ENCODE measurements at places on chromosomes 12 and 14.

DNA sequence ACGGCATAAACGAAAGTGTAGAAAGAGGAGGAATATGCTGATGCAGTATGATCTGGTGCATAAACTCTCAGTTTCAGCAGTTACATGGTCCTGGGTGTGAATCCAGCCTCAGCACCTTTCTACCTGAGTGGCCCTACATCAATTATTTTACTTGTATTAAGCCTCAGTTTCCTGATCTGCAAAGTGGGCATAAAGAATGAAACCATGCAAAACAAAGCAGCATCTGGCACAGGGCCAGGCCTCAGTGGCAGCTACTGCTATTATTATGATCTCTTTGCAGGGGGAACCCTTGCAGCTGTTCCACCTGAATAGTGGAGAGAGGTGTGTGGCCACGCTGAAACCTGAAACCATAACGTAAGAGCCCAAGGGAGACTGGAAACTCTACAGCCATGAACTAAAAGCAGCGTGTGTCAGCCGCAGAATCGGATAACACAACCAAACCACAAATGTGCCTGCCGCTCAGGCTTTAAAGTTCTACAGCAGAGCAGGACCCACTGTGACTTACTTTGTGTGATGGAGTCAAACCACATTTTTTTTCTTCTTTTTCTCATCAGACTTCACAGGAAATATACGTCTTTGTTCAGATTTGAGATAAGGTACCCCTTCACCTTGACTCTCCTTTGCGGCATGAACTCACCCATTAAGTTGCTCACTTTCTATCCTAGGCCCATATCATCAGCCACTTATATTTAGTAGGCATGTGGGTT, 29.2 kb upstream of the FOS start:
- no peak for DNase-seq

DNA sequence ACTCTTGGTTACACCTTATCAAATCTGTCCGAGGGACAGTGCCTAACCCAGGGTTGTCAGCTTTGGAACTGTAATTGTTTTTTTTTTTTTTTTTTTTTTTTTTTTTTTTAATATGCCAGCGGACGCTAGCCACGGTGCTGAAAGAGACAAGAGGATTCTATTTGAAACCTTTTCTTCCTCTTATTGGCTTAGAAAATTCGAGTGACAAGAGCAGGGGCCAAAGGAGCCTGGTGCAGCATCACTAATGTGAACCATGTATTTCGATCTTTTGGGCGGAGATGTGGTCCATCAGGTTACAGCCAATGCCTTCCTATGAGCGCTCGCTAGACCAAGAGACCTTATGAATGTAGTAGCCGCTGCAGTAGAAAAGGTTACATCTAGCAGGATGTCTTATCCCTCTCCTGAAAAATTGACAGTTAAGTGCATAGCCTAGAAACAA, 922 bp downstream of the PTPRR start:
- peak; percentile 5 for DNase-seq

DNA sequence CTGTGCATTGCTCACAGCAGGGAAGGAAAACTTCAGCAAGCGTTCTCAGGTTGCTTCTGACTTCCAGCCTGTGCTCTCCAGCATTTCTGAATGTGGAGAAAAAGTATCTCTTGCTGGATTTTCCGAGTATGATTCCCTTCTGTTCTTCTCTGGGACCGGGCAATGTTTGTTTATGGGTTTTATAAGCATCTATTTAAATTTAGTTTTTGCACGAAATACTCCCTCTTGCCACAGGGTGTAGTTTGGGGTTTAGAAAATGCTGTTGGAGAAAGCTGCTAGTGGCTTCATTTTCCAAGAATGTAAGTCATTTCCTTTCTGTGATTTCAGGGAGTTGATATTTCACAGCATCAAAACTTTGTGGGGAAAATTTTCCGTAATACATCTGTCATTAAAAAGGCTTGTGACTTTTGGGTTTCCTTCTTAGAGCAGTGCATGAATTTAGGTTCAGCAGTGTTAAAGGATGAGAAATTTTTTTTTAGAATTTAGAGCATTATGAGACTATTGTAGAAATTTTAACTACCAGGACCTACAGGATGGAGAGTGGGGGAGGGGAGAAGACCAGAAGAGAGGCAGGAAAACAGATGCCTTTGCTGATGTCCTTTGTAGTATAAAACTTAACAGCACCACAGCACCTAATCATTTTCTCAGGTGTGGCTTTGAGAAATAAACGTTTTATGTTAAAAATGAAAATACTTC, 1.5 kb downstream of the FRMD6 start:
- peak; percentile 40 for DNase-seq

DNA sequence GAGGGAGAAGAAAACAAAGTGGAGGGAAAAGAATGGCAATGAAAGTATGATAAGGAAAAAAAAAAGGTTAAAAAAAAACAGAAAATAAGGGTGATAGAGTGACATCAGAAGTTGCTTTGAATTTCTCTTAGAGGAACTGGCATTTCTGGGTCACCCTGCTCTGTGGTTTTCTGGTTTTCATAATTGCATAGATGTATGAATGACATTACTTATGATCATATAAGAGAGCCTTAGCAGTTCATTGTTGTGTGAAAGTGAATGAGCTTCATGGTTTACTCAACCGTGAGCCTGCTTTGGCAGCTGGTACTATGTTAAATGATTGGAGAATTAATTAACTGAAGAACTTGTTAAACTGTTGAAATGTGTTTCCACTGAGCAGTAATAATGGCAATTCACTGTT, 336.4 kb upstream of the FBXO33 start:
- DNase-seq: no peak

DNA sequence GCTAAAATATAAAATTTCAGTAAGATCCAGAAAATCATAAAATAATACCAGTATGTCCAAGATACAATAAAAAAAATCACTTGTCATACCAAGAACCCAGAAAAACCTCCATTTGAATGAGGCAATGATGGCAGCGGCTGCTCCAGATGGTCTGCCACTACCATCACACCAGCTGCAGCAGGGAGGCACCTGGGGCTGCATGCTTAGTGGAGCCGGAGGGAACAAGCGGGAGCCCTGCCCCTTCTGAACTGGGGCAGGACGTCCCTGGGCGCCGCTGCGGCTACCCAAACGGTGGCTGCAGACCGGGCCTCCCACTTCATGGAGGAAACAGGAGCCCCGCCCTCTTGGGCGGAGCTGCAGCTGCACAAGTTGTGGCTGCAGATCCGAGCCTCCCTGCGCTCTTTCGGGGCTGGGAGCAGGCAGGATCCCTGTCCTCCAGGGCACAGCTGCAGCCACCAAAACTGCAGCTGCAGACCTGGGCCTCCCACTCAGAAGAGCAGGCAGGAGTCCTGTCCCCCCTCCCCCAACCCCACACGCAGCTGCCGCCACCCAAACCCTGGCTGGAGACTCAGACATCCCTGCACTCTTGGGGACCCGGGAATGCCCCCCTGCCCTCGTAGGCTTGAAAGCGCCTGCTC, 36.1 kb upstream of the OR5AU1 start:
- peak; percentile 30 for DNase-seq

GRCh38 chr14:23663711-23664110, 27.5 kb downstream of the DHRS2 start:
- no peak for DNase-seq

DNA sequence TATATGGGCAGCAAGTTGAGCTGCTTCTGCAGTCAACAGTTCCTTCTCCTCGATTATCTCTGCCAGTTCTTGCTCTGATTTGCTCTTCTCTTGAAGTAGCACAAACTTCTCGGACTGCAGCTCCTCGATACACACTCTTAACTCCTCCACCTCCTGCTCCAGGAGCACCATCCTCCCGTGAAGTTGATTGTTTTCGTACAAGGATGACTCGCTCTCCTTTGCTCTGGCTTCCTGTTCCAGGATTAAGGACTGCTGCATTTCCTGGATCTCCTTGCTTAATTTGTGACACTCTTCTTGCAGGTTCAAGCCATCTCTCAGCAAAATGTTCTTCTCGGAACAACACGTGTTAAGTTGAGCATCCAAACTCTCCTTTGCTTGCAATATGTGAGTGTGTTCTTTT, 56.2 kb upstream of the VPS33A start:
- DNase-seq: no peak

GRCh38 chr12:121196902-121197301, 13.0 kb upstream of the P2RX4 start:
- DNase-seq: no peak

DNA sequence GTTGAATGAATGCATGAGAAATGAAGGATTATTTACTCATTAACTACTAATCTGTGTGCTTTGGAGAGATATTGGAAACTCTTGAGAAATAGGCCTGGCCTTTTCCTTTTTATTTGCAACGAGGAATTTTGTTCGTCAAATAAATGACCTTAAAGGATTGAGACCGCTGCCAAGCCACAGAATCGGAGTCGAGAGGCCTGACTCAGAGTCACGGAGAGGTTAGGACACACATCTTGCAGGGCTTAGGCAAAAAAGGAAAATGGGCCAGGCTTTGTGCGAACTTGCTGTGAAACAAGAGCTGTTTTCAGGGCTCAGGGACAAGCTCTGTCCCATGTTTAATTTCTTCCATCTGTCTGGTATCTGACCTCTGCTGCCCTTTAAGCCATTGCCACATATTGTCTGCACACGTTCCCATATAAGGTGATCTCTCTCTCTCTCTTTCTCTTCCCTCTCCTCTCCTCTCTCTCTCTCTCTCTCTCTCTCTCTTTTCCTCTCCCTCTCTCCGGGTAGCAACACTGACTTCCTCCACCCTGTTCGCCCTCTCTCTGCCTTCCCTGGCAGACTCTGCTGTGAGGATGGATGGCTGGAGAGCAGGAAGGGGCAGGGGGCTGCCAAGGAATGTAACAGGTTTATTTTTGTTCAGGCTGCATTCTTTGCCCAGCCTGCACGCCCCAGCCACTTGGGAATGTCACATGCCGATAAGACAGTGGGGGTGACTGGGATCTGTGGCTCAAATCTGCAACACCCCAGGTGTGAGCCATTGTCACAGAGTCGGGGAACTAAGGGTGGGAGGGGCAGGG, 14.9 kb upstream of the IFT81 start:
- DNase-seq: peak; percentile 33

DNA sequence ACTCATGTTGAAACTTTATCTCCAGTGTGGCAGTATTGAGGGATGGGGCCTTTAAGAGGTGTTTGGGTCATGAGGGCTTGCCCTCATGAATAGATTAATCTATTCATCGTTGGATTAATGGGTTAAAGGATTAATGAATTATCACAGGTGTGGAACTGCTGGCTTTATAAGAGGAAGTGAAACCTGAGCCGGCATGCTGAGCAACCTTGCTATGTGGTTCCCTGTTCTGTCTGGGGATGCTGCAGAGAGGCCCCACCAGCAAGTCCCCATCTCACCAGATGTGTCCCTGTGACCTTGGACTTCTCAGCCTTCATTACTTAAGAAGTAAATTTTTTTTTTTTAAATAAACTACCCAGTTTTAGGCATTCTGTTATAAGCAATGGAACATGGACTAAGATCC, 109.6 kb downstream of the DYRK2 start:
- DNase-seq: no peak

DNA sequence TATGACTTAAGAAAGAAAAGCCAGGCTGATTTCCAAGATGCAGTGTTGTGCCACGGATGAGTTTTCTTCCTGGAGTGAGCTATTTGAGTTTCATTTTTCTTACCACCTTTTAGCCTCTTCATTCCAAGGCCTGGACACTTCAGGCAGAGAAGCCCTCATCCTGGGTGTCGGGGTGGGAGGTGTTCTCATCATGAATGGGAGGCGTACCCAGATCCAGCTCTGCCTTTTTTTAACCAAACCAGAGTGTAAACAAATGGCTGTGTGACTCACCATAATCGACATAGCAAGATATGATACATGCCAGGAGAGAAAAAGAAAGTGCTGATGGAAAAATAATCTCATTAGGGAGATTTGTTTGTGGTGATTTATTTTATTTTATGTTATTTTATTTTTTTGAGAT, 79.9 kb downstream of the ARF6 start:
- DNase-seq: no peak

DNA sequence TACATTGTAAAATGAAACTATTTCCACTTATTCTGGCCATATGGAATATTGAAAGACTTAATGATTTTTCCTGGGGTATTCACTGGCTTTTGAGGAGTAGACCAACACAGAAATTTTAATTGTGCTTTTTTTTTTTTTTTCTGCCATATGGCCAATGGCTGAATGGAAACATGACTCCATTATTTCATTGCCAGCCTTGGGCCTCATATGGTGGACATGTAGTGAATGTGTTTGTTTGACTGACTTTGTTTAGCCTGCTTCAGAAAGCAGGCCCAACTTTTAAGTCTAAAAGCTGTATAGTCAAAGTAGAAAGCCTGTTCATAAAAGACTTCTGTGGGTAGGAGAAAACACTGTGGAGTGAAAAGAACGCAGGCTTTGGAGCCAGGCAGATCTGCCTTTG, 2.4 kb downstream of the GNG2 start:
- DNase-seq: no peak

GRCh38 chr14:78978896-78979295, 808.7 kb downstream of the NRXN3 start:
- no peak for DNase-seq

GRCh38 chr12:64627771-64628170, 17.5 kb downstream of the RASSF3 start:
- DNase-seq: no peak

GRCh38 chr12:47980197-47980596, 16.8 kb downstream of the TMEM106C start:
- no peak for DNase-seq

DNA sequence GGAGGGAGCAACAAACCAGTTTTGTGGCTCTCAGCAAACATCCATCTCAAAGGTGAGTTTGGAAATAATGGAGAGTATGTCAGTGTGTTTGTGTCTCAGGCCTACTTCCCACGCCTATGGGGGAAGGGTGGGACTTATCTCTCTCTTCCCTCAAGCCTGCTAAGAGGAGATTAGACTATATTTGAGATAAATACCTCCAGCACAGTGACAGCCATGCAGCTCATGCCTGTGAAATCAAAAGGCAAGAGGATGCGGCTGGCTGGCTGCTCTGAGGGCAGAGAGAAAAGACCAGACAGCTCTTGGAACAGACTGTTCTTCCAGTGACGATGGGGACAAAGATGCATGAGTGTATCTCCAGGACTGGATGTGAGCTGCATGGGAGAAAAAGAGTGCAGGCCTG, 14.7 kb upstream of the POC1B start:
- DNase-seq: no peak

DNA sequence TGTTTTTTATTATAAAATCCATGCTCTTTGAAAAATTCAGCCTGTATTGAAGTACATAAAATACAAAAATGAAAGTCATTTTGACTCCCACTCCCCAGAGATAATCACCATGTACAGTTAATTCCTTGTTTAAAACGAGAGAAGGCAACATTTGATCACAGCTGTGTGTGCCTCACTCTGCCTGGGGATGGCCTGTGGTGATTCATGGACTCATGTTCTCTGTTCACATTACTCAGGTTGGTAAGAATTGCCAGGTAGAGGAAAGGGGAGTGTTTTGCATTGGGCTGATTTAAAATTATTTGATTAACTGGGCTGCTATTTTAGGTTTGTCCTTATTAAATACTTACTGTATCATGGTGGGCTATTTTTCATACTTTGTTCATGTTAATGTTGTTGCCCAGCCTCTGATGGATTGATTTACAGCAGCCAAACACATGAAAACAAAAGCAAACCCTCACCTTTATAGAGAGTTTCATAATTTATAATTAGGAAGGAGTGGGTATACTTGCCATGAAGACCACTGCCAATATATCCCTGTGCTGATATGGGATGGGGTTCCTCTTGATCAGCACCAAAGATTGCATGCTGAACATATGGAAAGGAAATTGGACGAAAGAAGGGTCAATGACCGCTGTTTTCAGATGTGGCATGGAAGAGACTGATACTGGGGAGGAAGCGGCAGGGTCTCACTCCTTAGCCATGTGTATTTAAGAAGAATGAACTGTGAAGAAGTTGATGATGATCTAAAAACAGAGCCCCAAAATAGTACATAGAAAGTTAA, 3.0 kb downstream of the ZBTB1 start:
- DNase-seq: no peak

GRCh38 chr12:46489951-46490388, 117.4 kb upstream of the SLC38A2 start:
- no peak for DNase-seq
